ENCODE measurements at places on chromosomes 4 and X.

DNA sequence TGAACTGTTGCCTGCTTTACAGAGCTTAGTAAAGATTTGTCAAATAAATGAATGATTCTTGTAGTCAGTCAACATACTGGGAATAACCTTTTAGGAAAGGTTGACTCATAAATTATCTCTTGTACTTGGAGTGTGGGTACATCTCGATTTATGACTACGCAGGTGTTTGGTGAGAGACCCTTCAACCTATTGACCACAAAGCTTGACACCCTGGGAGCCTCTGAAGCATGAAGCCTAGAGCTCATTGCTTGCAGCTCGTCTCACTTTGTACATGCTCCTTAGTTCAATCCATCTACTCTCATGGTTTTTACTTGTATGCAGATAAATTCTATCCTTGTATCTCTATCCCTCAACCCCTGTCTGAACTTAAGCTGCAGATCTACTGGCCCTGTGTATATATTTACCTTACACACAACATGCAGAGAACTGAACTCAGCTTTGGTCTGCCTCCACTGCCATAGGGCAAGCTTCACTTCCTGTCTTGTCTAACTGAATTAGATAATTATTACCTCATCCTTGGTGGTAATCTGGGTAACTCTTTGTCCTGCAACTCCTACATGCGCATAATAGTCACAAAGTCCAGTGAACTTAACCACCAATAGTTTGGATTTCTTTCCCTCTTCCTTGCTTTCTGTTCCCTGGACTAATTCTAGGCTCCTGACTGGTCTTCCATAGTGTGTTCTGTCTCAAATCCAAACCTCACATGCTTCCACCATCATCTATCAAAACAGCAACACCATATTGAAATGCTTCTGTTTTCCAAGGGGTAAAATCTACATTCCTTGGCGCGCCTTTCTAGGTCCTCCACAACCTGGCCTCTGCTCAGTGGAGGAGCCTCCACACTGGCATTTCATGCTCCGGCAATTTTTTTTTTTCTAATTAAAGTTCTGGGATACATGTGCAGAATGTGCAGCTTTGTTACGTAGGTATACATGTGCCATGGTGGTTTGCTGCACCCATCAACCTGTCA lies 32.2 kb upstream of the FAT1 start:
- DNase-seq, result no peak

DNA sequence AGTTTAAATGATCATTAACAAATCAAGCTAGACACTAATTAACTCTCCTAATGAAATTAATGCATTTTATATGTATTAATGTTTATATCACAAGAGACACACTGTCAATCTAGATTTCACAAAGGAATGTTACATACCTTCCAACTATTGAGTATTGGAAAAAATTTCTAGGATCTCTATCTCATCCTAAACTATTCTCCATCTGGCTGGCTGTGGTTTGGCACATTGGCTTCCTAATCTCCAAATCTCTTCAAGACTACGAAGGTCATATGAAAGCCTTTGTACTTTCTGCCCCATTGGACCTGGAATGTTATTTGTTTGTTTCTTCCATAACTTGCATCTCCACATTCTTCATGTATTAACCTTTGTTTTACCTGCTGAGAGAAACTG lies 1160.0 kb downstream of the ADGRL3 start:
- DNase-seq, result no peak

GRCh38 chr4:82097504-82097903 lies 276.3 kb downstream of the HNRNPD start:
- no peak for DNase-seq

DNA sequence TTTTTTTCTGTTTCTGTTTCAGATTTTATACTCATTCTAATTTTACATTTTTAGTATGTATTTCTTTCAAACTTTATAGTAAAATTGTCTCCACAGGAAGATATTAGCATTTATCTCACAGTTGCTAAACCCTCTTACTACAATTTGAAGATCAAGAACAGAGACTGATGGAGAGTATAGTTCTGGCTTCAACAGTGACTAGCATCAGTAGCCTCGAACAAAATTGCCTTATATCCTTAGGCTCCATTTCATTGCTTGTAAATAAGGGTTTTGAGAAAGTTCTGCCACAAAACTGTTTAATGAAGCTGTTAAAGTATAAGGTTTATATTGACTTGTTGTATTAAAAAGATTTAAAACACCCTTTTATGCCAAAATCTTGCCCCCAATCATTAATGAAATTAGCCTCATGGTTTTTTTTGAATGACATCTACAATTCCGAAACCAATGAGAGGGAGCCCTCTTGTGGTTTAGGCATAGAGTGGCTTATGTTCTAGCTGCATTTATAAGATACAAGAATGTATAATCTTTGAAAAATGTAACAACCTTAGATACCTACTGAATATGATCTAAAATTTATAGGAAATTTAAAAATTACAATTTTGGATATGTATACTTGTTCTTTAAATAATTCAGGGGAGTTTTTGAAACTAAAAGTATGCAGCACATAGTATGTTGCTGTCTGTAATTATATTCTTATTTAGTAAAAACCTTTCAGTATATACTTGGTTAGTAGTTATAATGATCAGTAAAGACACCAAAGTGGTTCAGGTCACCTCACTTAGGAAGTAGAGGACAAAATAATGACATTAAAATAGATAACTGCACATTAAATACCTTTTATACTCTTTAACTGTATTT lies 109.8 kb upstream of the HPGD start:
- DNase-seq, result no peak

GRCh38 chrX:31280580-31280979 lies 208.7 kb upstream of the FTHL17 start:
- DNase-seq, result no peak

- DNase-seq, result no peak
These were observed 44.0 kb downstream of the RELL1 start for GRCh38 chr4:37641886-37642849.

- no peak for DNase-seq
These were observed 46.3 kb downstream of the TBCK start for GRCh38 chr4:106269711-106270110.

DNA sequence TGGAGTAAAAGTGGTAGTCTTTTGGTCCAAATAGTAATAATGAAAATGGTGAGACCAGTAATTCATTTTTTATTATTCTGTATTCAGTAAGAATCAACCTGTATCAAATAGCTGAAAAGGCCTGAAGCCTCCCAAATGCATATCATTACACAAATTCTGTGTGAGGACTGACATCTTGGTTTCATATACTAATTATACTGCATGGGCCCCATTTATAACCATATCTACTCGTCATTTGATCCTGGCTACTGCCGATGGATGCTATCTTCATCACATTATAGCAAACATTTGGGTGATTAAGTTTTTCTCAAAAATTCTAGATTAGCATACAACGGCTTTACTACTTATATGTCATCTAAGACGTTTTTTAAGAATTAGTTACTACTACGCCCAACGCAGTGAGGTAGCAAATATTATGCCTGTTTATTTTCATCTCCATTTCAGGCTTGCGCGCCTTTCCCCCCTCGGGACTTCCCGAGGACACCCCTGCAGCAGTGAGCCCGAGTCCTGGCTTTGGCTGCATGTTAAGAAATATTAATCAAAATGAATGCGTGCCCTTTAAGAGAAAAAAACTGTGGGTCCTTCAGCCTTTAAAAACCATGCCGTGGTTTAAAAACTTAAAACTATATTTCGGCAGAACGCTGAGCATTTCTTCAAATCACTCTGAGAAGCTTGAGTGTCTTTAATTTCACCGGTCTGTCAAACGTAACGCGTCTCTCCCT lies 814 bp upstream of the MMAA start:
- DNase-seq, result peak; percentile 34

DNA sequence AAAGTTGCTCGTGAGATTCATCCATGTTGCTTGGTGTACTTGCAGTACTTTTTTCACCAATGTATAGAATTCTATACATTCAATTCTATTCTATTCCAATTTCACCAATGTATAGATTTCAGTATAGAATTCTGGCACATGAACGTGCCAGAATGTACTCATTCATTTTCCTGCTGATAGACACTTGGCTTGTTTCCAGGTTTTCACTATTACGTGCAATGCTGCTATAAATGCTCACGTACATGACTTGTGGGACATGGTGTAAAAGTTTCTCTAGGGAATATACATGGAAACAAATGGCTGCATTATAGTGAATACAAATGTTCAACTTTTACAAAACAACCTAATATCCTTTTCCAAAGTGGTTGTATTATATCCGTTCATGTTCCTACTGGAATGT lies 6.8 kb upstream of the CXorf66 start:
- DNase-seq, result no peak

DNA sequence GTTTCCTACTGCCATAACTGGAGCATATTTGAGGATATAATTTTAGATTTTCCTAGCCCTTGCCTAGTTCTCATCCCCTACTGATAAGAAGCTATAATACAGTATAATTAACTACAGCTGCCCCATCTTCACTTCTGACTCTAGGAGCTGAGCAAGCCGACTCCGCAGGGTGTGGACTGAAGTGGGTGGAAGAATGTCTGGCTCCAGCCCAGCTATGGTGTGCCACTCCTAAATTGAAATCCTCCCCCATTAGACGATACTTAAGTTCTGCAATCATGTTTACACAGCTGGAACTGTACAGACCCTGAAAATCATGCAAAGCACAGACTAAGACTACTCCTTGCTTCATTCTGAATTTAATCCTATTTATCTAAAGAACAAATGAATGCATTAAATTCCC lies 93.1 kb downstream of the PCDH19 start:
- DNase-seq, result no peak

- no peak for DNase-seq
These were observed 528.3 kb upstream of the BOD1L1 start for GRCh38 chr4:14155803-14156202.

DNA sequence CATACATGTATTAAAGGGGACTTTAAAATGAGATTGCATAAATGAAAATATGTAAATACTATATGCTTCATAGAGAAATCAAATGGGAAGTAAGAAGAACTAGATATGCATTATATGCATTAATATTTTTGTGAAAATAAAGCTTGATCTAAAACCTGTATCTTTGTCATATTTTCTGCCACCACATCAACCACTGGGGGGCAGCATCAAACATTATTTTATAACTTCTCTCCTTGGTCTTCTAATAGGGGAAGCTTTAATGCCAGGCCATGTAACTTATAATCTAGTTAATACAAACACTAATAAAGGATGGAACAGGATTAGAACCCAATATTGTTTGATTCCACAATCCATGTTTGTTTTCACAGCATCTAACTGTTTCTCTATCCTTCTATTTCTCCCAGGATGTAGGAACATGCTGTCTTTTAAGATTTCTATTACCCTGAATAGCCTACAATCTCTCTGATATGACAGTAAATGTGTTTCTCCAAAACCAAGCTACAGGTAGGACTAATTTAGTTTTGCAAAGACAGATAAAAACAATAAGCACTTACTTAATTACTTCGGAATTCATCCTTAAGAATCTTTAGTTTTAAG lies 10.0 kb downstream of the QRFPR start:
- peak; percentile 42 for DNase-seq

DNA sequence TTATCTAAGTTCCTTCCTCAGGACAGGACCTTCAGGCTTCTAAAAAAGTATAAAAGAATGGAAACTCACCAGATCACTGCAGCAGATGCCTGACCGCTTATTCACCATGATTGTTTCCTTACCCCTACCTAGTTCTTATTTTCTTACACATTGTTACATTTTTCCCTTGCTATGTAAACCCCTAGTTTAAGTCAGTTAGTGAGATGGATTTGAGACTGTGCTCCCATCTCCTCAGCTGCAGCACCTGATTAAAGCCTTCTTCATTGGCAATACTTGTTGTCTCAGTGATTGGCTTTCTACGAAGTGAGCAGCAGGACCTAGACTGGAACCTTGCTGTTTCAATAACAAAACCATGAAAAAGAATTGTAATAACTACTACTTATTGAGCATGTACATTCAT lies 4.7 kb downstream of the SPARCL1 start:
- DNase-seq, result no peak

DNA sequence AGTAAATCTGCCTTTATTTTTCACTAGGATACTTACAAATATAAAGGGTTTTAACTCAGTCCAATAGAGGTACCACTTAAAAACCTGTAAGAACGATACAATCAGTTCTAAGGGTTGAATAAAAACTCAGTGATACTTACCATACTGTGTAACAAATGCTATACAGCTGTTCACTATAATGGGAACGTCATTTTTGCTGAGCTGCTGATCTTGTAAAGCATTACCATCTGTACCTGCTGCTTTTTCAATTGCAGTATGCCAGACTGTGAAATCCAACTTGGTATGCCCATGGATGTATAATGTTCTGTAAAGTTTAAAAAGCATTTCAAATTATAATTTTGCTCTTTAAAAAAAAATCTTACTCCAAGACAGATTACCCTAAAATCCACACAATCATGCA lies 111.2 kb downstream of the ARAP2 start:
- no peak for DNase-seq

DNA sequence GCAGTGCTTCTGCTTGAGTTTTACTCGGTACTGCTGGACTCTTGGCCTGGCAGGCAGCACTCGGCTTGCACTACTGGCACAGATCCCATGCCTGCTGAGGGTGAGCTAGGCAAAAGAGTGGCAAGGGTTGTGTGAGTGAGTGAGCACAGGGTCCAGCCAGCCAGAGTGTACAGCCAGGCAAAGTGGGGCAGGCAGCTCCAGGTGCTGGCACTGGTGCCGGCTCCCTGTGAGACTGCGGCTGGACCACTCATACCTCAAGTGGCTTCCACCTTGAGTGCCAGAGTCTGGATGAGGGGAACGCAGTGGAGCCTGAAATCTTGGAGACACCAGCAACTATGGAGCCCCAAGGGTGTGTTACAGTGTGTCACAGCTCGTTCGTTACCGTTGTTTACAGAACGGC lies 1451.9 kb upstream of the AGA start:
- no peak for DNase-seq

- DNase-seq, result no peak
These were observed 70.8 kb upstream of the HHIP start for GRCh38 chr4:144575181-144575580.

DNA sequence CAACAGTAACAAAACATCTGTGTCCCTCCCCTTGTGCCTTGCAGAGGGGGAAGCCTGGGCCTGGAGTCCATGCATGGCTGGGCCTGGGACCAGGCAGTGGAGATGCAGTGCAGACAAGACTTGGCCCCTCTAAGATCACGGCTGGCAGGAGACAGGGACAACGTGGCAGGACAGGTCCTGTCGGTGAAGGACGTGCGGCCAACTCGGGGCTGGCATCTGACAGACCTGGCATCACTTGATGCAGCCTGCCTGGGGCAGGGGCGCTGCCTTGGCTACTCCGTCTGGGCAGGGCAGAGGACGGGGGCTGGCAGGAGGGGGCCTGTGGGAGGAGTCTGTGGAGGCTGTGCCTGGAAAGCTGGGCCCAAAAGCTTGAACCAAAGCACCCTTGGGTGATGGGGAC lies 112.1 kb downstream of the CPZ start:
- no peak for DNase-seq

GRCh38 chr4:170336238-170336775 lies 246.6 kb upstream of the AADAT start:
- DNase-seq, result no peak

- no peak for DNase-seq
These were observed 65.3 kb downstream of the EGF start for GRCh38 chr4:109977854-109978501.

All from stimulated activated CD4-positive, alpha-beta T cell treated with anti-CD3 and anti-CD28 coated beads, Interleukin-4, amount 100 ng/mL, for 24 hours (primary cell).